AG20443 (cell line): ENCODE measurements at places on chromosomes 5 and 9.

DNA sequence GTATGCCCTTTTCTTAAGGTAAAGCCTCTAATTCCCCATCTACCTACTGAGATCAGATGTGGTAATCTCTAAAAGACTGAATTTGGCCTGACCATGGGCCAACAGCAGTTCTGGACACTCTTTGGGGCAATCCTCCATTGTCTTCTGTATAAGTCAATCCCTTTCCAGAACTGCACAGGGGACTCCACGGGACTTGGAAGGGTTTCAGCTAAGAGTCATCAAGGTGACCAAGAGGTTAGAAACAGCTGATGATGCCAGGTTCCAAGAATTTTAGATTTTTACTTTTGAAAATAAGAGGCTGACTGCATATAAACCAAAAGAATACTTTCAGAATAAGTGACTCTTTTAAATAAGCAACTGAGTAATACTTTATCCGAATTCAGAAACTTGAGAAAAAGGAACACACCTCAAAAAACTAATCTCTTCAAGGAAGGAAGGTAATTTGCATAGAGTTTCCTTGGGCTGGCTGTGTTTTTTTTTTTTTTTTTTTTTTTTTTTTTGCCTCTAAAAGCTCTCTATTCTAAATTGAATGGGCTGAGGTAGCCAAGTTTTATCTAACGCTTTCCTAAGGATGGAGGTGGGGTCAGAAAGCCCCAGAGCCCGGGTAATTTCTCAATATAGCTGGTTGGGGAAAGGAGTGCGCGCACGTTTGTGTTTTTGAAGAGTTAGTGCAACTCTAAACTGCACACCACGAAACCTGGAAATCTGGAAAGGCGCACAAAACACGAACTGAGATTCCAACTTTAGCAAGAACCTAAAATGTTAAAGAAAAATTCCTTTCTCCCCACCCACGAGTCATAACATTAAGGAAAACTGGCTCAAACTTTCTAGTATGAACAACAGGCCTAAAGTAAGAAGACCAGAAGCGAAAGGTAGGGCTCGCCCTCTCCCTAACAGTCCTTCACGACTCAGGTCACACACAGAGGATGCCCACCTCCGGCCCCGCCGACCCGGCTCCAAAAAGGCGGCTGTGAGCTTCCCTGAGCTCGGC lies 1.3 kb downstream of the VCP start:
- no peak for DNase-seq

- DNase-seq = no peak
Observed at GRCh38 chr5:10734832-10735523, 26.1 kb downstream of the DAP start.

DNA sequence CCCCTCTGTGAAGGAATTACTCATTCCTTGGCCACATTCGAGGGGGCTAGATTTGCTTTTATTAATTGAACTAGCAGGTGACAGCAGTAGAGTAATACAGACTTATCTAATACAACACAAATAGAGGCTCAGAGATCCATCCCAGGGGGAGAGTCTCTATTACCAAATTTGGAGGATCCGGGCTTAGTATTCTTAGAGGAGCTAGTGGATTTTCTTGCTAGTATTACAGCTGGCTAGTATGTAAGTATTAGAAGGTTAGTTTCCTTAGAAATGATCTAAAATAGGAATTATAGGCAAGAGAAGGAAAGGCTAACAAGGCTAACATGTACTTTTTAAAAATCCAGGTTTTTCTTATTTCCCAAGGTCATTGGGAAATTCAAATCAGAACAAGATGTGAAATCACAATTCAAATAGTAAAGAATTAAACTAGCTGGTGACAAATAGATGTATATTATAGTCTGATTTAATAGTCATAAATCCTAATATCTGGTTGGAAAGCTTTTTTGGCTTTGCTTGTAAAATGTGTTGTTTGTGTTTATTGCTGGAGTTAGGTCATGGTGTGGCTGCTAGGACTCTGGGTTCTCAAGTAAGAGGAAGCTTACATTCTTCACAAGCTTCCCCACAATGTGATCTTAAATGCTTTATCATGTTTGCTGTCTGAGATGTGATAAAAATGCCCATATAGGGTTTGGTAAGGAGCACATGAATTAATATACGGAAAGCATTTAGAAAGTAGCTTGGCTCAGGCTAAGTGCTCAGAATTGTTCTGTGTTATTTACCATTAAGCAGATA lies 160.4 kb upstream of the MPDZ start:
- DNase-seq = no peak

DNA sequence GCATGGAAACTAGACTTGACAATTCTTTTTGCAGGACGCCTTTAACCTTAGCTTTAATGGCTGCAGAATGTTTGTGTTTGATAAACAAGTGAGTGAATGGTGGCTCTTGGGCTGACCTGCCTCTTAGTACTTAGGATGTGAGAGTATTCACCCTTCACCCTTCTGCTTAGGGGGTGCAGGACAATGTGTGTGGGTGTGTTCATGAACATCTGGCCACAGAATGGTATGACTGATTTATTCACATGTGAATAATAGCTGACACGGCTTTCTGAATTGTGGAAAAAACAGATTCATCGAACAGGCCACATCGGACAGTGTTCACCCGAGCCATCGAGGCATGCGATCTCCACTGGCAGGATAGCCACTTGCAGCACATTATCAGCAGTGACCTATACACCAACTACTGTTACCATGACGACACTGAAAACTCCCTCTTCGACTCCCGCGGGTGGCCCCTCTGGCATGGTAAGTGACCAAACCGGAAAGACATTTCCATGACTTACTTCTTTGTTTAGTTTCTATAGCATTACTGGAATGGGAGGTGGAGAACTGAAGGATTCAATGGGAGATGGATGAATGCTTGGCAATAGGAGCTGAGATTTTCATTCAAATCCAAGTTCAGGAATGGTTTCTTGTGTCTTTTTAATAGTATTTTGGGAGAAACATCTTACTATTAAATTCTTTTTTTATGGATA lies 193.6 kb downstream of the ZSWIM6 start:
- no peak for DNase-seq

GRCh38 chr9:3824581-3824980 lies 298.8 kb upstream of the RFX3 start:
- no peak for DNase-seq

DNA sequence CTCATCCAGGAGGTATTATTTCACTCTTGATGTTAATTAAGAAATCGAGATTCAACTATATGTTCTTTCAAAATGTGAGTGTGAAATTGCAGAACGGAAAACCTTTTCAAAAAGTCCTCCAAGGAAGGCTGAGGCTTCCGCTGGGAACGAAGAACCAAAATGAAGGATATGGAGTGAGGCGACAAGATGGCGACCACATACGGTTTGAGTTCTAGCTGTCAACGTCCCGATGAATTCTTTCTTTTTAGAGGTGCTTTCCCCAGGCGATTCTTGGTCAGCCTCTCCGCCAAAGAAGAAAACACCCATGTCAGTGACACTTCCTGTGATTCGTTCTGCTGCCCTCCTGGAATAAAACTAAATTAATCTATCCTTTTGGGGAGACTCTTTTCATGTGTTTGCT lies 78.3 kb upstream of the ADAMTS16 start:
- no peak for DNase-seq

GRCh38 chr5:105840800-105841199 lies 1829.9 kb downstream of the EFNA5 start:
- DNase-seq = no peak

GRCh38 chr9:93049491-93049890 lies 9.0 kb upstream of the SUSD3 start:
- no peak for DNase-seq

- DNase-seq = no peak
Observed at GRCh38 chr9:130490981-130491380, 46.2 kb downstream of the ASS1 start.

GRCh38 chr5:75847561-75848021 lies 130.4 kb upstream of the POC5 start:
- no peak for DNase-seq

- DNase-seq = no peak
Observed at GRCh38 chr5:80417973-80418372, 10.1 kb downstream of the ZFYVE16 start.

DNA sequence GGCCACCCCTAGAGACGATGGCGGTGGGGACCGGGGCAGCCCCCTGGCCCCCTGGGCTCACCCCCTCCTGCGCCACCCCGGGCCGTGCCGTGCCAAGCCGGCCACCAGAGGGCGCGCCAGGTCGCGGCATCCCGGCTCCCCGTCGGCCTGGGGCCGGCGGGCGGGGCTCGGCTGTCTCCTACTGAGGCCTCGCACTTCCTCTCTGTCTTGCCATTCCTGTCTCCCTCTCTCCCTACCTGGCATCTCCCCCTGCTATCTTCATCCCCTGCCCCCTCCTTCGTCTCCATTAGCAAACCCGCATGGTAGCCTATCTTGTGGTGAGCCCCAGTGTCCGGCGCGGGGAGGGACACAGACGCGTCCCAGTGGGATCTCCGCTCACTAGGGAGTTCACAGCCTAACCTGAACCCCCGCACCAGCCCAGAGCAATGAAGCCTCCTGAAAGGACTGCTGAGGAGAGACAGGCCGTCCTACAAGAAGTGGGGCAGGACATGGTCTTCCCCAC lies 29.8 kb upstream of the FABP6 start:
- peak; percentile 95 for DNase-seq

DNA sequence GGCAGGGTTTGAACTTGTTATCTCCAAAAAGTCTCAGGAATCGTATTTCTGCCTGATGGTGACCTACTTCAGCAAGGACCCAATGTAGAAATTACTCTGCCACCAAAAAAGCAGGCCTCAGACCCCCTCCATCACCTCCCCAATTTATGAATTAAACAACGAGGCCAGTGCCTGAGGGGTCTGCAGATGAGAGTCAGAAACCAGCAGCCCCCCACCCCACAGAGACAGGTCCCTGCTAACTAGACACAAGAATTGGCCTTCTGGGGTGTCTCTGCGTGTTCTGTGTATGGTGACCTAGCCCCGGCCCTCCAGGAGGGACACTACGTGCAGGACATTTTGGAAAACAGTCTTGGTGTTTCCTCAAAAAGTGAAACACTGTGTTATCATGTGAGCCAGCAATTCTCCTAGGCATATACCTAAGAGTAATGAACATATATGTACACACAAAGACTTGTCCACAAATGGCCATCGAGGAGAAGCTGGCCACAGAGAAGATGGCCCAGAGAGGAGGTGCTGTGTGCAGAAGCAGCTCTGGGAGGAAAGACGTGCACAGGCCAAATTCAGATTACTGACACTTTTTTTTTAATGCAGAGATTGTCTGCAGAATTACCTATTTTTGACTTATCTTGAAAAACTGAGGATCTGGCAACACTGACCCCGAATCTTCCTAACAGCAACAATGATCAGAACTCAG lies 93.8 kb downstream of the ADAMTS2 start:
- DNase-seq = no peak

- DNase-seq = peak; percentile 60
Observed at GRCh38 chr9:19934301-19934871, 145.5 kb upstream of the SLC24A2 start.

DNA sequence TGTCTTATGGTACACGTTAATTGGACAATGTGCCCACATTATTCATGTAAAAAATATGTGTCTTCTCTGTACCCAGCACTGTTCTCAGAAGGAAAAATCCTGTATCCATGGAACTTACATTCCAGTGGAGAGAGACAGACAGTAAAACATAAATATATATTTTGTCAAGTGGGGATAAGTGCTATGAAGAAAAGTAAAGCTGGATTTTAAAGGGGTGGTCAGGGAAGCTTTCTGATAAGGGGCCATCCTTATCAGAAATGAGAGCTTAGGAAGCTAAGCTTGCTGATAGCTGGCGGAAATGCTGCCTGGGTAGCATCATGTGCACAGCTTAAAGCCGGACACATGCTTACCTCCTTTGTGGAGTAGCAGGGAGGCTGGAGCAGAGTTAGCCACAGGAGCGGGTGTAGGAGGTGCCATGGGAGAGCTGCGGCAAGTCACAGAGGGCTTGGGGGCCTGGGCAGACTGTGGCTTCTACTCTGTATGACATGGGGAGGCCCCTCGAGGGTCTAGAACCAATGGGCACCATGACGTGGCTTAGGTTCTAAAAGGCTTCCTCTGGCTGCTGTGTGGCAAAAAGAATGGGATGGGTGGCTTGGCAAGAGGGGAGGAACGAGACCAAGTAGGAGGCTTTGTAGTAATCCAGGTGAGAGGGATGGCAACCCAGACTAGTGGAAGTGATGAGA lies 141.7 kb downstream of the FGF1 start:
- DNase-seq = no peak

DNA sequence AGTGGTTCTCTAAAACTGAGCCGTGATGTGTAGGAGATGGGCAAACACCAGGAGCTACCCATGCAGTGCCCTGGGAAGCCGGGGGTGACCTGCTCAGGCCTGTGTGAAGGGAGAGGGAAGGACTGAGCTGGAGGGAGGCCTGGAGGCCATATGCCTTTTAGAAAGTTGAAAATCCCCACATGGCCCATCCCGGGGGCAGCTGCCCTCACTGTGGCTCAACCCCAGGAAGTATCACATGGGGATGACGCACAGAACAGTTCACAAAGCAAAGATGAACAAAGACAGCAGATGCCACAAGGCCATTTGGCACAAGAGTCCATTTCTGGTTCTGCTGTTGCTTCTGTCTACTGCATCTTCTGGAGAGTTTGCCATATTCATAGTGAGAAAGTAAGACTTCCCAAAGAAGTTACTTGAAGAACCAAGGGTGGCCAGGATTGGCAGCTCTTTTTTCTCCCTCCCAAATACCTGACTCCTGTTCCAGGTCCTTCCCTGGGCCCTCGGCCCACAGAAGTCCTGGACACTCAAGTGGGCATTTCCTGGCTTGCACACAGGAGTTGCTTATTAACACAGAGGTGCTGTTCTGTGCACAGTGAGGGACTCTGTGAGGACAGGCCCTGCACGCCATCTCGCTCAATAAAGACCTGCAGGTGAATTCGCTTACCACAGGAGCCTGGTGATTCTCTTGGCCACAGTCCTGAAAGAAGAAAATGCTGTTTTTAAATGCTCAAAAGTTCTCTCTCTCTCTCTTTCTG lies 25.1 kb downstream of the ACSL6 start:
- no peak for DNase-seq

GRCh38 chr5:119105971-119106370 lies 35.1 kb downstream of the DMXL1 start:
- DNase-seq = no peak

DNA sequence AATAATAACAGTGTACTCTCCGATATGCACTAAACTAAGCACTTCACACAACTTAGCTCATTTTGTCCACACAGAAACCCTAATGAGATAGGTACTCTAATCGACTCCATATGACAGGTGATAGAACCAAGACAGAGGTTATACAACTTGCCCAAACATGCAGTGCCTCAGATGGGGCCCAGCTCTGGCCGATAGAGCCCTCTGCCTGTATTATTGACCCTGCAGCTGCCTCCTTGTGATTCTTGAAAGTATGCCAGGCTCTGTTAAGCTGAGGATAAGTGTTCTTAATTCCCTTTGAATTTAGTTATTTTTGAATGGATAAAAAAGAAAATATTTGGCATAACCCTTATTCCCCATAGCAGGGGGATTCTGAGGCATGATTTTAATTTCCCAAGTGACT lies 78.5 kb downstream of the HMHB1 start:
- no peak for DNase-seq
